NCI-H1436 (cell line): ENCODE measurements at places on chromosomes 6 and 20.
A peak's percentile ranks its signal among the peaks of the same experiment; 100 is the strongest.

GRCh38 chr6:75424618-75425548 lies 68.7 kb downstream of the FILIP1 start:
- no peak for DNase-seq

DNA sequence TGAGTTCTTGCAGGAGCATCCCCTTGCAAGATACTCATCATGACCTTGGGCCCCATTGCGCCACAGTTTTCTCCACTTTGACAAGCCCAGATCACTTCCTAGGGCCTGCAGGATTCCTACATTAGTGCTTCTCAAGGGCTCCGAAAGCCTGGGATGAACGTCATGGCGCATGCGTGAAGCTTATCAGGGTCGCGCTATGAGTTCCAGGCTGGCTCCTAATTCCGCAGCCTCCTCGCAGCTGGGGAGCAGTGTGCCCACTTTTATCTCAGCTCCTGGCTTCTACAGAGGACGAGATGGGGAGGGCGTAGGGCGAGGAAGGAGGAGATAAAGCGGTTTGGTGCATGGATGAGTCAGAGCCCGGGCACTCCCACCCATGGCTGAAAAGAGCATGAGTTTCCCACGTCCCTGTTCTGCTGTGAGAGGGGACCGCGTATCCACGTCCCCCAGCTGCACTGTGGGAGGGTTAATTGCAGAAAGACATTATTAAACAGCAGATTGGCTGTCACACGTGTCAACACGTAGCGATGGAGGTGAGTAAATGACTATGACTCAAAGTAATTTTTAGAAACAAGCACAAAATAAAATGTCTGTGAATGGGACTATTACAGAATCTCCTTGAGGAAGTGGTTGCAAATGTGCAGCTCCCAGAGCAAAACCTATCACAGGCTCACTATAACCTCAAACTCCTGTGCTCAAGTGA lies 72.9 kb upstream of the DSP start:
- DNase-seq = no peak

GRCh38 chr6:33769248-33769821 lies 19.6 kb downstream of the LEMD2 start:
- no peak for DNase-seq

DNA sequence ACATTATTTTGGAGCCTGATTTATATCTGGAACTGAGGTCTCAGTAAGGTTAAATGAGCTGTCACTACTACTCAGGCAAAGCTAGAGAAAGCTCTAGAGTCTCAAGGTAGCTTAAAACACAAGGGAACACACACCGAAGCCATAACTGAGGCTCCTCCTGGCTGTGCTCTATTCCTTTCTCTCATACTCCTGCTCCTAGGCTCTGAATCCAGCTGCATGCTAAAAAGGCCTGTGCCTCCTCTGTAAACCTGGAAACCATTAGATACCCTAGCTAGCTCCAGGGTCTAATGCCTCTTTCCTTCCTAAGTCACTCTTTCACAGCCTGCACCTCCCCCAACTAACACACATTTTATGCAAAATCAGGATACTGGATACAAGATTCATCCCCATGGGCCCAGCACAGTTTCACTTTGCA lies 17.1 kb downstream of the RIPOR2 start:
- no peak for DNase-seq

DNA sequence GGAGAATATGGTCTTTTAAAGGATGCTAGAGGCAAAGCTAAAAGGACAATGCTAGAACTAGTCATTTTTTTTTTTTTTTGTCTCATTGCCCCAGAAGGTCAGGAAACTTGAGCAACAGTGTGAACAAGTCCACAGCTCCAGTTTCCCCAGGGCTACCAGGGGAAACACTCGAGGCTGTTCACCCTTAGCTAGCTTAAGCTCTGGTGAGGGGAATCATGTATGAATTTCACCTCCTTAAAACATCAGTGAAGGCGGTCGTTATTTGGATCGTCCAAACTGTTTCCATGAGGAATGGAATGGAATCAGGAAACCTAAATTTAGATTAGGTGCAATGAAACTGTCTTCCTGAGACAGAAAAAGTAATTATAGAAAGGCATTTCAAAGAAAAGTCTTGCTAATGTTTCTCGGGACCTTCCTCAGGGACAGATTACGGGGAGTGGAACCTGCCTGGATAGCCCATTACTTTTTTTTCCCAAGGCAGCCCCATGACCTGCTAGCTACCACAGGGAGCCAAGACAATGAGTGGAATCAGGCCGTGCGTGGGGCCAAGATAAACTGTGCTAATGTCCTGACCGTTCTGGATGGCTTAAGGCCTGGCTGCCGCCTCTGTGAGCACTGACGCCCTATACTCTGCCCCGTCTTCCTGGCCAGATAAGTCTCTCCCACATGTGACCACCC lies 164.8 kb upstream of the SGK1 start:
- DNase-seq = no peak

GRCh38 chr6:1042583-1043457 lies 269.1 kb upstream of the FOXQ1 start:
- DNase-seq = no peak

GRCh38 chr20:6339176-6339575 lies 216.3 kb upstream of the FERMT1 start:
- no peak for DNase-seq

DNA sequence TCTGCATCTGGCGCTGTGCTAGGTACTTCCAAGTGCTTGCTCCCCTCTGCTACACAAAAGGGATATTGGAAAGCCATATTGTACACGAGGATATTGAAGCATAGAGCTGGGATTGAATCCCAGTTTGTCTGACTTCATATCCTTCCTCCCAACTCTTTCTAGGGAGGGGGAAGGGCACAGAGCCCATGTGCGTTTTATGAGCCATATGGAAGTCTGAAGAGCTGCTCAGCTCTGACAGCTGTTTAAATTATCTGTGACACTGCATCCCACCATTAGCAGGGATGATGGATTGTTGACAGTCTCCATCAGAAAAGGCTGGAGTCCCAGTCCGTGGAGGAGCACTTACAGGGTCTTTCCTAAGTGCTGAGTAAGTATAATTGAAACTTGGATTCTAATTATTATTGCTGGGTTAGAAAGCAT lies 18.4 kb downstream of the TIAM2 start:
- peak; percentile 2 for DNase-seq

- DNase-seq = no peak
These were observed 4.5 kb downstream of the ACSS1 start for GRCh38 chr20:25053255-25054031.

- DNase-seq = no peak
These were observed 313.6 kb downstream of the ALDH8A1 start for GRCh38 chr6:134636186-134636799.

DNA sequence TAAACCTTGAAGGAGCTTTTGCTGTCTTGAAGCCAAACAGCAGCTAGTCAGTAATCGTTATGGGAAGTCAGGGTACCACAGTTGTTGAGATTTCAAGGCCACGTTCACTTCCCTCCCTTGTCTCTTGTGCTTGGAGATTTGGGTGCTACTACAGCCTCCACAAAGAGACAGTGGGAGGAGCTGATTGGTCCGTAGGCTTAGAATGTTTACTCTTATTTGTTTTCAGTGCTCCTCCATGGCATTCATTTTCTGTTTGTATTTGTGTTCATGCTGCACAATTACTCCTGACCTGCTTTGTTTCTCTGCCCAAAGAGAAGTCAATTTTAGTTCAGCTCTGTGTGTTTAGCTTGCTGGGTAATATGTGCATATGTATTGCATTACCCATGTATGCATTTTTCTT lies 147.7 kb downstream of the PRL start:
- DNase-seq = peak; percentile 17

DNA sequence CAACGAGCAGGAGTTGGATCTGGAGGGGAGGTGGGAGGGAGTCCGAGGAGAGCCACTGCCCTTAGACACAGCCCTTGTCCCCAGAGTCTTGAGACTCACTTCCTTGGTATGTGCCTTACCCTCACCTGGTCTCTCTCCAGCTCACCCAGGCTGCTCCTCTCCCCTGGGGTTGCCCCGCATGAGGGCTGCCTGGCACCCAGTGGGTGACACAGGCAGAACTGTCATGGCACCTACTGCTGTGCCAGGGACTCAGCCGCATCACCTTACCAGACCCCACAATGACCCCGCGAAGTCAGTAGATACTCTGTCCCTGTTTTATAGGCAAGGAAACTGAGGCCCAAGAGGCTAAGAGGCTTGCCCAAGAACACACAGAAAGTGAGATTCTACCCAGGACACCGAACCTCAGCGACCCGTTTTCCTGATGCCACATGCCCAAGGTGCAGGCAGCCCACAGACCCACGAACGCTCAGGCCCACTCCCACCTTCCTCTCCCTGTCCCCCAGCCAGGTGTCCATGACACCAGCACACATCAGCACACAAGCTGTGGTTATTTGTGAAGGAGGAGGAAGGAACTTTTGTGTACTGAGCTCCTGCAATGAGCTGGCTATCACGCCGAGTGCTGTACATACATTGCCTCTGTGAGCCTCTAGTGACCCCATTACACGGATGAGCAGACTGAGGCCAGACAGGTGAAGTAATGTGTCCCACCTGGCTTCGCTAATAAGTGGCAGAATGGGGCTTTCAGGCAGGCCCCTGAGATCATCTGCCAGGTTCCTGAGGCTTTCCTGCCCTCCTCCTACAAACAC lies 168.1 kb downstream of the GRM4 start:
- no peak for DNase-seq

DNA sequence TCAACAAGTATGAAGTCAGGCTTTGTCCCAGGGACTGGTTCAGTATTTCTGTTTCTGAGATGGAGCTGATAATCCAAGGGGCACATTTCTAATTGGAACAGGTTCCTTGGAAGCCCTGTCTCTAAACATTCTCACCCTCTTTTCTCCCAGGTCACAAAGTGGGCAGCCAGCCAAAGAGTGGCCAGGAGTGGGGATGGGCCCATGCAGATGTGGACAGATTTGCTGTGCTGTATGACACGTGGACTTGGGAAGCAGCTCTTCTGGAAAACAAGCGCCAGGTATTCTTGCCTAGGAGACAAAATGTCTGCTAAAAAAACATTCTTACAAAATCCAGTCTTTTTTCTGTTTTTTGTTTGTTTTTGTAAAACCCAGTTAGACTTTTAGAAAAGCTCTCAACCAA lies 140.2 kb downstream of the CD164 start:
- DNase-seq = no peak

DNA sequence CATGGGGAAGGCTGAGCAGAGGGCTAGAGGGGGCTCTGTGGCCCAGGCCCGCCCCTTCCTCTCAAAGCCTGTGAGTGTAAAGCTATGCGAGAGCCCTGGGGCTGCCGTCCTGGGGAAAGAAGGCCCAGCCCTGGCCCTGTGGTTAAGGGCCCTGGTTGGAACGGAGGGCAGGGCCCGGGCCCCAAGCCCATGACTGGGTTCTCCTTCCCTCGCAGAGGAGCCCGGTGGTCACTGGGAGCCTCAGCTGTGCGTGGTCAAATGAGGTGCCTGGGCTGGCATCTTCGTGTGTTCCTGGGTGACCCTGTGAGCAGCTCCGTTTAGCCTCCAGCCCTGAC lies 56.0 kb downstream of the SMOC2 start:
- no peak for DNase-seq

DNA sequence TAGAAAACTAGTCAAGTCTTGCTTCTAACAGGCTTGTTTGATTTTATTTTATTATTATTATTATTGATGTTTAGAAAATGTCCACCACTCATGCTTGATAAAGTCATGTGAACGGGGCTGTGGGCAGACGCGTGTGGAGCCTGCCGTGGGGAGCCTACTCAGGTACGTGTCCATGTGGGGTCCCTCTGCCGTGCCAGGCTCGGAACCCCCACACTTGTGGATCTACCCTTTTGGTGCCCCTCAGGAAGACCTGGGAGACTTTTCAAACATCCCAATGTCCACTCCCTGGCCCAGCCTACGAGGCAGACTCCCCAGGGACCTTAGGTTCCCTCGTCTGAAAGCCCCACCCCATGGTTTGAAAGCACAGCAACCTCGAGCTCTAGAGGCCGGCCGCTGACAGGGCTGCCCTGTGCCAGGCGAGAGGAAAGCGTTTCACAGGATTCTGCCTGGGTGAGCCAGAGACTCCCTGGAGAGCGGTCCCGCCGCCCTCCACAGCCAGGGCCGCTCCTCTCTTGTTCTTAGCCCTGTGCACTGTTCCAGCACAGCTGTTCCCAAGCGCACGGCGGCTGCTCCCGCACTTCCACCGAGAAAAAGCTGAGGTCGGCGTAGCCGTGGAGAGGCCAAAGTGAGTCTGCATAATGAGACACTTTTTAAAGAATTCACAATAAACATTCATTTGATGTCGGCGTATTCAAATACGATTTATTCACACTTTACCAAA lies 249.7 kb downstream of the TTLL2 start:
- no peak for DNase-seq

GRCh38 chr6:129634411-129635230 lies 75.4 kb downstream of the ARHGAP18 start:
- DNase-seq = no peak

- no peak for DNase-seq
These were observed 3.9 kb upstream of the MRGBP start for GRCh38 chr20:62792182-62792939.

DNA sequence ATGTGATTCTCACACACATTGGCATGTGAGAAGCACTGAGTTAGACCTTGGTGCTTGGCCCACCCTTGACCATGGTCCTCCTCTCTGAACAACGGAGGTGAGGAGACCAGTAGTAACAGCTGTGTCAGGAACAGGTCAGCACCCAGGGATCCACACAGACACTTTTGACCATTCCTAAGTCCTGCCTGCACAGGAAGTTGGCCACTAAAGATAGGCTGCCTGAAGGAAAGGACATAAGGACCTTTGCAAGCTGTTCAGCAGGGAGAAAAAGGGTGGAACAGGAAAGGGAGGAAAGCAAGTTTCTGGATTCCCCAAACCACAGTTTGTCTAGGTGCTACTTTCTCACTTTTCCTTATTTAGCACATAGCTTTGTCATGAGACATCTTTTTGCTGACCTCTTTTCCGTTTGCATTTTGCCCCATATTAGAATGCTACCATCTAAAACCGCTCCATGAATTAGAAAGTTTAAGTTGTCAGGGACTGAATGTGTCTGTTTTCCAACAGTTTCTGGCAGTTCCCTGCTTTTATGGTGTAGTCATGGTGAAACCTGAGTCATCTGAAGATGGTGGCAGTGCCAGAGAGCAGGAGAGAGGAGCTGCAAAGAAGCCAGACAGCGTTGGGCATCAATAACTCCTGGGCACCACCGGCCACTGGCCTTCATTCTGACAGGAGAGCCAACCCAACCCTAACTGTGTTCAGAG lies 1.1 kb upstream of the CD109 start:
- DNase-seq = no peak

DNA sequence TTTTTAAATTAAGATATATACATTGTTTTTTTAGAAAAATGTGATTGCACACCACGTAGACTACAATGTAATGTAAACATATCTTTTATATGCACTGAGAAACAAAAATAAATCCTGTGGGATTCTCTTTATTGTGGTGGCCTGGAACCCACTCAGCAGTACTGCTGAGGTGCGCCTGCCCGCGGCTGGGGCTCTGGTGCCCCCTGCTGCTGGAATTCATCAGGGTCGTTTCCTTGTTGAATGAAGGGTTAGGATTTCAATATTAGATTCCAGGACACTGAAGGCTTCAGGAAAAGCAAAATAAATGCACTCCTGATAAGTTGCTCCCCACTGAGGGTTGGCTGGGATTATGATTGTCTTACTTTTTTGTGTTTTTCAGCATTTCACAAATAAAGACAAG lies 175.8 kb upstream of the GGTLC1 start:
- no peak for DNase-seq

DNA sequence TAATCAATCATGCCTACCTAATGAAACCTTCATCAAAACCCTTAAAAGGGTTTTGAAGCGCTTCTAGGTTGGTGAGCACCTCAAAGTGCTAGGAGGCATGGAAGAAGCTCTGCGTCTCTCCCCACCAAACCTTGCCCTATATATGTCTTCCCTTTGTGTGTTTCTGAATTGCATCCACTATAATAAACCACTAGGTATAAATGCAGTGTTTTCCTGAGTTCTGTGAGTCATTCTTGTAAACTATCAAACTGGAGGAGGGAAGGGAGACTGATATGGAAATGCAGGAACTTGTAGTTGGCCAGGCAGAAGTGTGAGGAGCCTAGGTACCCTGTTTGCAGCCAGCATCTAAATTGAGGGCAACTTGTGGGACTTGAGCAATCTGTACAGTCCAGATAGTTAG lies 698.8 kb downstream of the DOK5 start:
- no peak for DNase-seq
